ENCODE measurements at places on chromosomes 1 and 21. TPM values are rescaled to one million over a fixed set of nuclear protein-coding genes. Genes with fewer than 3 reads are reported as not detected.

- no peak for DNase-seq
Measured at GRCh38 chr21:29219165-29219770, 79.5 kb upstream of the BACH1 start.

The NFASC gene
- not detected for total RNA-seq

DNA sequence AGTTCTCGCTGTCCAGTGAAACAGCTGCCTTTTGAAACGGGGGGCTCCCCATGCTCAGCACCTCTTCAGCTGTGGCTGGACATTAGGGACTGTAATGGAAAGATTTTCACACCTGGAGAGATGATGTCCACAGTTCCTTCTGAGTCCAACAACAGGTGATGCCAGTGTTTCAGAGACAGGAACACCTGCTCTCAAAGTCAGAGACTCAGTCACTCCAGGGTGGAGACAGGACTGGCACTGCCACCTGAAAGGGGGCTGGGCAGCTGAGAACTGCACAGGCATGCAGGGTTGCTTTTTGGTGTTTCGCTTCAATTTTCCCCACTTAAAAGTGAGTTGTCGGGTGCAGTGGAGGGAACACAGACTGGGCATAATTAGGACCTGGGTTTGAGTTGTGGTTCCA is 124.8 kb downstream of the GALNT2 start:
- no peak for DNase-seq

The LRRC71 gene
- total RNA-seq: not detected

The AVPR1B gene
- total RNA-seq: not detected

GRCh38 chr1:2459757-2460156 is 16.3 kb upstream of the PLCH2 start:
- DNase-seq: no peak

- DNase-seq: no peak
Measured at GRCh38 chr1:35222322-35223083, 29.6 kb upstream of the SFPQ start.

Data from activated CD4-positive, alpha-beta T cell treated with anti-CD3 and anti-CD28 coated beads, Interleukin-2, amount 10 ng/mL, durations not matched to agents 7 days and 5 days (primary cell).